Natural killer cell (primary cell): ENCODE measurements at places on chromosomes 1 and 21. TPM values are rescaled to one million over a fixed set of nuclear protein-coding genes. Genes with fewer than 3 reads are reported as not detected.

The TMEM269 gene
- 1.4 TPM for total RNA-seq

The PTGS2 gene
- 4.0 TPM for total RNA-seq

The RGS13 gene
- total RNA-seq, result 0.77 TPM

The CD84 gene
- 56.7 TPM for total RNA-seq
